Foreskin fibroblast (primary cell): ENCODE measurements at places on chromosomes 6 and 20.

DNA sequence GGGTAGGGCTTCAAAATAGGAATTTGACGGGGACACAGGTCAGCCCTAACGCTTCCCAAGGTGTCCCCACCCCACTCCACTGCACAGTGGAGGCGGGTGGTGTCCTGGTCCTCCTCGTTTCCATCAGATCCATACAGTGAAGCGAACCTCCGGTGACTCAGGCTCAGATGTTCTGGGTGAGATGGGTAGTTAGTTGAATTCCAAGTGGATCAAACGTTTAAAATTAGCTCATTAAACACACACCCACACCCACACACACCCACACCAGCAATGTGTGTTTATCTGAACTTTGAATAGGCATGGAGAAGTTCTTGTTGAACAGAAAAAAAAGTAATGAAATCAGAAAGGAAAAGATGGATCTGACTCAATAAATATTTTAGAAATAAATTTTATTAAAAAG lies 58.9 kb downstream of the CDH4 start:
- DNase-seq: no peak

DNA sequence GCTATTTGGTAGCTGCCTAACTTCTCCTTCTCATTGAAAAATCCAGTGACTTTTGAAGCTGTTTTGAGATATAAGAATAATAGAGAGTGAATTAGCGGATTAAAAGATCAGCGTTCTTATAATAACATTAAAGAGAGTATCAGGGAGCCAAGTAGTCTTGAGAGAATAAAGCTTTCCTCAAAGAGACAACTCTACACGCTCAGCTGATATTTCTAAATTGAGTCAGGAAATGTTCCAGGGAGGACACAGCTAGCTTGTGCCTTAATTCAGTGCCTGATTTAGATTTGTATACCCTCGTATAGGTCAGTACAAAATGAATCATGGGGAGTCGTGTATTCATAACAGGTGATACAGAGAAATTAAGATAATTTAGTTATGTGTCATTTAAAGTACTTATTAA lies 75.1 kb upstream of the QKI start:
- DNase-seq: no peak

DNA sequence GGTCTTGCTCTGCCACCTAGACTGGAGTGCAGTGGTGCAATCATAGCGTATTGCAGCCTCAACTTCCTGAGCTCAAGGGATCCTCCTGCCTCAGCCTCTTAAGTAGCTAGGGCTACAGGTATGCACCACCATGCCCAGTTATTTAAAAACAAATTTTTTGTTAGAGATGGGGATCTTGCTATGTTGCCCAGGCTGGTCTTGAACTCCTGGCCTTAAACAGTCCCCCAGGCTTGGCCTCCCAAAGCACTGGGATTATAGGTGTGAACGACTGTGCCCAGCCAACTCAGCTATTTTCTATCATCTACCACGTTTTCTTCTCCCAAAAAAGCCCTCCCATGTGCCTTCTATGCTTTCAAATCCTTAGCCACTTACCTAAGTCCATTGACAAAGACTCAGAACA lies 243.7 kb upstream of the SOX4 start:
- DNase-seq: no peak

- peak; percentile 76 for DNase-seq
These were observed 106.3 kb downstream of the GFRAL start for GRCh38 chr6:55433446-55434130.

- DNase-seq: no peak
These were observed 20.2 kb upstream of the SLC22A7 start for GRCh38 chr6:43277643-43278523.

DNA sequence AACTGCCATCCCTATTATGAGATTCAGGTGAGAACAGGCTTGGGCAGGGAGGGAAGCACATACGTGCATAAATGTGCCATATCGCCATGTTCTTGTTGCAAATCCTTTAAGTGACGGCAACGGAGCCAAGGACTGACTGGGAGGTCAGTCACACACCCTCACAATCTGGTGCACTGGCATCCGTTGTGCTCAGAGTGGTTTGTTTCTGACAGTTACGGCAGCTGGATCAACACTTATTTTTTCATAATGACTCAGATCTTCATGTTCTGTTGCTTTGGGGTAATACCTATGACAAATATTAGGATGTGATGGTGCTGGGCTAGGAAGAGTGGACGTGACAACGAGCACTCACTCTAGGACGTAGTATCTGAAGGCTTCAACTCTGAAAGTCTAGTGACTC lies 56.2 kb upstream of the PREP start:
- peak; percentile 19 for DNase-seq

GRCh38 chr6:88823998-88824397 lies 139.4 kb downstream of the RNGTT start:
- DNase-seq: peak; percentile 22

- peak; percentile 92 for DNase-seq
These were observed 30.0 kb upstream of the ZNF217 start for GRCh38 chr20:53623454-53624211.

- DNase-seq: no peak
These were observed 309.3 kb downstream of the CLIC5 start for GRCh38 chr6:45706319-45706718.

DNA sequence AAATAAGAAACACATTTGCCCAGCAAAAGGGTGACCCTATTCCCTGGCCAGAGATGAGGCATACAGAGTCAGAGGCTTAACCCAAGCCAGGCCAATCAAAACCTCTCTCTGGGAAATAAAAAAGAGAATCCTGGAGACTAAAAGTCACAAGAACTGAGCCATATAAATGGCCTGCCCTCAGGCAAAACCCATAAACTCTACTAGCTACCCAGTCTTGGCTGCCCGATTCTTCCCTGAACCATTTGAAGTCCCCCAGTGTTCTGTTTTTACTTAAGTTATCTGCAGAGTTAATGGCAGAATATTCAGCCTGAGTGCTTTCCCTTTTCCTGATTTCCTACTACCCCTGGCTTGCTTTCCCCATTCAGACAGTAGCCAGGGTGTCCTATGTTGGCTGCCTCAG lies 13.9 kb downstream of the KCNK15 start:
- no peak for DNase-seq

DNA sequence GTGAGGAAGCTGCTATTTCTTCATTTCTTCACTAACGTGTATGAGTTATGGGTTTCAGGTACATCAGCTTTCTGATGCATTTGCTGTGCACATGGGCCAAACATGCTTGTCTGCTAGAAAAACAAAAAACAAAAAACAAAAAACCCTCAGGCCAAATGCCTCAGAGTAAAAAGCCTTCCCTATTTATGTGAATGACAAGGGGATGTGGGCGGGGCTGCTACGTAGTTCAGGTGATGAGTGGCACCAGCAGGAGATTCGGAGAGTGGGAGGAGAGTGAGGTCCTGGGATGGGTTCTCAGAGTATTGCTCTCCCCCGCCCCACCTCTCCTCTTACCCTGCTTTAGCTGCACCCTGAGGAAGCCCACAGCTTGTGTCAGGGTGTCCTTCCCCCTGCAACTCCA lies 596.8 kb upstream of the JAG1 start:
- no peak for DNase-seq

DNA sequence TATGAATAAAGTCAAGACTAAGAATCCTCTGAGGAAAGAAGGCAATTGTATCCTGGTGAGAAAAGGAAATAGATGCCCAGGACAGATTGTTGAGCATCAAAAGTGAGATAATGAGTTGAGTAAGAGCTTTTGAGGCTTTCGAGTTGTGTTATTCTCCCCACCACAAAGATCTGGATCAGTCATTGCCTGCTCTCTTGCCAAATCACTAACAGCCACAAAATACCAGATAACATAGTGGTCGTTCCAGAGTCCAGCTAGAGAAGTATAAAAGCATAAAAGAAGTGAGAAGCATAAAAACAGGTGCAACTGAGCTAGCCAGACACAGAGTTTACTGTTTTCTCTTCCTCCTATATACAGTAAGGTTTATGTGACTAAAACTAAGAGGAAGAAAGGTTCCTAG lies 4.9 kb downstream of the SPINT4 start:
- no peak for DNase-seq

GRCh38 chr6:1497761-1498105 lies 108.4 kb downstream of the FOXF2 start:
- DNase-seq: no peak

DNA sequence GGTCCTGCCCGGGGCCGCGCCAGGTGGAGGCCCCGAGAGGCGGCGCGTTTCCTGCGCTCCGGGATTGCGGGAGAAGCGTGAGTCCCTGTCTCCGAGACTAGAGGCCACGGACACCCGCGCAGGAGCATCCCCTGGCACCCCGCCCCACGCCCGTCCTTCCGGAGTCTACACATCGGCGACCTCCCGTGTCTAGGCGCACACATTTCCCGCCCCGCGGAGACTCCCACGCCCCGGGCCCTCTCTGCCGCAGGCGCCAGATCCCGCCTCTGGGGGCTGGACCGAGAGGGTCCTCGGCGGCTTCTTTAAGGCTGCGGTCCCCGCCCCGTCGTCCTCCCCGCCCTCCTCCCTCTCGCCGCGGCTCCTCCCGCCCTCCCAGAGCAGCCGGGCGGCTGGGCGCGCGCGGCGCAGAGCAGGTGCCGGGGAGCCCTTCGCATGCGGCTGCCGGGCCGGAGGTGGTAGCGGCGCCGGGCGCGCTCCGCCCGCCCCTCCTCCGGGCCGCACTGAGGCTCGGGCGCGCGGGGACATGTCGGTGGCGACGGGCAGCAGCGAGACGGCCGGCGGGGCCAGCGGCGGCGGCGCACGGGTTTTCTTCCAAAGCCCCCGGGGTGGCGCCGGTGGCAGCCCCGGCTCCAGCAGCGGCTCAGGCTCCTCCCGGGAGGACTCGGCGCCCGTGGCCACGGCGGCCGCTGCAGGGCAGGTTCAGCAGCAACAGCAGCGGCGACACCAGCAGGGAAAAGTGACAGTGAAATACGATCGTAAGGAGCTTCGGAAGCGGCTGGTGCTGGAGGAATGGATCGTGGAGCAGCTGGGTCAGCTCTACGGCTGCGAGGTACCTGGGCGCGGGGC lies at the start of gene PPP1R14C:
PPP1R14C (plus strand) TSS at position 375 of the 846 bp plus-strand sequence; CDS start at position 524, 149 bp downstream.
- DNase-seq: no peak

DNA sequence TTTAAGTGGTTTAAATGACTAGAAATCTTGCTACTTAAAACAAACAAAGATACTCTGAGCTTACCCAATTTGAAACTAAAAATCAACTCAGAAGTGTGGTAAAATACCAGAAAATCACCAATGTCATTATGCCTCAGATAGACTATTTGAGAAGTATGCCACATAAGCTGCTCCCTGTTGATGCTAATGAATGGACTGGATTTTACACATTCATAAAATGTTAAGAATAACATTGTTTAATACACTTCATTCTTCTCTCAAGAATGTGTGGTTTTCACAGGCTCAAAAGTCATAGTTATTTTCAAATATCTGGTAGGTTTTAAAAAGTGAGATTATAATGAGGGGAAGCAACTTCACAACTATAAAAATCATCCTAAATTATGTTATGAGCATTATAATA lies 170.6 kb downstream of the TASP1 start:
- no peak for DNase-seq

DNA sequence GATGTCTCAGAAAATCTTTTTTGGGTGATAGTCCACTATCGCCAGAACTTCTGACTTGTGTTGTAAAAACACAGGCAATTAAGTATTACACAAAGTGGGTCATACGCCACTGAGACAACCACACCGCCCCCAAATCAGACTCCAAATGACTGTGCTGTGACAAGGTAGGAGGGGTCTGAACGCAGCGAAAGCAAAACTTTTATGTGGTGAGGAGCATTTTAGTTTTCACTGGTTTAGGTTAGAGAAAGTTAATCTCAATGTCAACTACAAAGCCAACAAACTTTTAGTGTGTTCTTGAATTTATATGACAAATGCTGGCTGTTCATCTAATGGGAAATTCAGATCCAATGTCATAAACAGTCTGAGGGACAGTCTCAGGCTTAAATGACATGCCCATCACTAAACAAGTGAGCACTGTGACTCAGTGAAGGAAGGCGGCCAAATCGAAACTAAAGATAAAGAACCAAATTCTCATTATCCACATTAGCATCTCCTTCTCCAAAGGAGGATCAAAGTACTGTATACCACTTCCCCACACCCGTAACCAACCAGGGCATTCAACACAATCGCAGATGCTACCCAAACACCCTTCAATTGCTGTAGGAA lies 186.7 kb downstream of the GJA10 start:
- DNase-seq: no peak

DNA sequence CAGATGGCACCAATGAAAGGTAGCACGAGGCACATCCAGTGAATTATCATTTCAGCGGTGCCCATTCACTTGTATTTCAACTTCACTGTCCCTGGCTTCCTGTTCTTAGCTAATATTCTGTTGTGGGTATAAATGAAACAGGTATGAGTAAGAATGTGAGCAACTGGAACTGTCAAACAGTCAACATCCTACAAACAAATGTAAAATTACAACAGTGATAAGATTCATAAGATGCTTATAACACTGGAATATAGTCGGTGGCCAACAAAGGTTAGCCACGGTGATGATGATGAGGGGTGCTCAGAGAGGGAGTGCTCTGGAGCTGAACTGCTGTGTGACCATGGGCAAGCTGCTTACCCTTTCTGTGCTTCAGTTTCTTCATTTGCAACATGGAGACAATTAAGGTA lies 74.9 kb upstream of the TOX2 start:
- no peak for DNase-seq

GRCh38 chr6:14089224-14089623 lies 28.3 kb upstream of the CD83 start:
- DNase-seq: no peak
